ENCODE measurements at places on chromosomes 2 and 18.

GRCh38 chr2:69208023-69208595 is 178.9 kb downstream of the GFPT1 start:
- no peak for DNase-seq

DNA sequence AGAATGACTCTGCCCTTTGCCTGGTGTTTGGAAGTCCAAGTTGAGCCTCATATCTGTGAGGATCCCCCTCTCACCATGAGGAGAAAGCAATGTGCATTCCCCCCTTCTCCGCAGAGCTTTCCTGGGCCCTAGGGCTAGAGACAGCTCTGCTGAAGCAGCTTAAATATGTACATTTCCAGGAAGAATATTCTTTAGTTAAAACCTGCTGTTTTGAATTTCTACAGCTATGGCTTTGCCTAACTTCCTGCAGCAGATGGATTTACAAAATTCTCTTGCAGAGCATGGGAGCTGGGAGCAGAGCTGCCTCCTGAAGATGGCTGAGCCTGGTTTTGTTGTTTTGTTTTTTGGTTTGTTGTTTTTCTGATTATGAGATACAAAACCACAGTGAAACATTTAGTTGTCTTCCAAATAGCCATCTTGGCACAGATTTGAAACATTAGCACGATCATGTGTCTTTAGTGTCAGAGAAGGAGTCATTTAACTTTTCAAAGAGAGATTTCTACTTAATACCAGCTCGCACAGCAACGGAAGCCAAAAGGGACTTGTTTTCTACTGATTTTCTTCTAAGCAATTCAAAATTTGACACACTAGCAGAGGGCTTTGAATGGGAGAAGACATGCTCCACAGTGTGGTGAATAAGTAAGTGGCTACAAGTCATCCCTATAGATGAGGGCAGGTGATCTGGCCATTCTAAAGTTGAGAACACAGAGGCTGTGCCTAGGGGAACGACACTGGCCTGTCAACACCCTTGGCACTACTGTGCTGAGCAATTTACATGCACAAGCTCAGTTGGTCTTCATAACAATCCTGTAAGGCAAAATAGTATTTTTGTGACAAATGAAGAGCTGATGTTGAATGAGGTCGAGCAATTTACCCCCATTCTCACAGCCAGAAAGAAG is 222.6 kb downstream of the MREG start:
- DNase-seq: no peak

DNA sequence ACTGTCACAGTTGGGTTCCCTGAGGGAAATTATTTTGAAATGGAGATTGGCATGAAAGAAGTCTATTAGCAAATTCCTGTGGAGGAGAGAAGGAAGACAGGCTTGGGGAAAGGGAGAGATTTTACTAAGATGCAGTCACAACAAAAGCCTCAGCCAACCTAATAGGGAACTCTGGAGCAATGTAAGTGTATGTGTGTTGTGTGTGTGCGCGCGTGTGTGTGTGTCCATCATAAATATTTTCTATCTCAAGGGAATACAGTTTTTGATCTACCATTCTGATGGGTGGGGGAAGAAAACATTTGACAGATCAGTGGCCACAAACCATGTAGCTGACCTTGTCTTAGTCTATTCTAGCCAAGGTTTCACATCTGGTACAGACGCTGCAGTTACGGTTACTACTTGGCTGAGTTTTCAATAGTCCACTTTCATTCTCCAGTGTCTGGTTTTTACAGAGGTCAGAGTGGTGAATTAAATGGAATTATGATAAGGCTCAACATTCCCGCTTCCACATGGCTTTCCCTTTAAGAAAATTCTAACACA is 72.6 kb downstream of the MREG start:
- no peak for DNase-seq

DNA sequence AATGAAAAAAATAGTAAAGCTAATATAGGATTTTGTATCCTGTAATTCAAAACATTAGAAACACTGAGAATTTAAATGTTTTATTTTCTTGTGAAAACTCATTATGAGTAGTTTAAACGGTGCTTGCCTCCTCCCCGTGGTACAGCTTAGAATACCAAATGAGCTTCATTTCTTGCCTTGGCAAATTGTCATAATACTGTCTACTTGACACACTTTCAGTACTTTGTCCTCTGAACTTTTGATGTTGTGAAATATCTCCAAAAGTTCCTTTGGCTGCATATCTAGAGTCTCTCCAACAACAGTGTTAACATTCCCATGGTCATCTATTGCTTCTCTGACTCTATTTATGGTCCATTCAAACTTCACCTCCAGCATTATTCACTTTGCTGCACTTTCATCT is 61.9 kb upstream of the EPB41L5 start:
- DNase-seq: no peak

- DNase-seq: no peak
These were observed 38.6 kb downstream of the SLC25A12 start for GRCh38 chr2:171855401-171855800.

GRCh38 chr18:7164323-7165004 is 46.9 kb upstream of the LAMA1 start:
- DNase-seq: no peak

DNA sequence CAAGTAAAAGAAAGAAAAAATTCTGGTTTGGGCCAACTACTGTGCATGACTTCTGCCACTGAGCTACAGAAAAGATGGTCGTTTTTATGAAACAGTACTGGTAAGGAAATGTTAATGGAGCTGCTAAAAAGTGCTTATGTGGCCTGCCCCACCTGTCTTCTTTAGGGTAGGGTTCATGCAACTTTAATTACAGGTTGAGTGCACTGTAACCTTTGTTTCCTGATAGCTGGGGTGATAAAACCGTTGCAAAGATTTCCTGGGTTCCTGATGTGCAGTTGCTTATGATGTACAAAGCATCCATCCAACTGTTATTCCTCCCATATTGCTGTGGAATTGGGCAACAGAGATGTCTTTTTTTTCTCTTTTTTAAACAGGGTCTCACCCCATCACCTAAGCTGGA is 34.3 kb upstream of the PUM2 start:
- no peak for DNase-seq

- no peak for DNase-seq
These were observed 745.8 kb upstream of the CHAC2 start for GRCh38 chr2:53021828-53022227.

DNA sequence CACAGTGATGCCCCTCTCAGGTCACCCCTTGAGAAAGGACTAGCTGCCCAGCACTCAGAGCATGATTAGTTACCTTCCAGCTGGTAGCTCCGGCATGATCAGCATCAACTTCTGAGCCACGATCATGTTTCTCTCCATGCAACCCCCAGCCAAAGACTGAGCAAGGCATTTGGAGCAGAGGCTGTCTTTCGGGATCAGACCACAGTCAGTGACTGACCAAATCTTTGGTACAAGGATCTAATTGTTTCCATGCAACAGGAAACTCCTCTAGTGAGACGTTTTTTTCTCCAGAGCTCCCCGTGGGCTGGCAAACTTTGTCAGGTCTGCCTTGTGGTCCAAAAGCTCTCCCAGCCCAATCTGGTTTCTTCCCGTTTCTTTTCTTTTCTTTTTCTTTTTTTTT is 244.3 kb downstream of the METTL4 start:
- no peak for DNase-seq

DNA sequence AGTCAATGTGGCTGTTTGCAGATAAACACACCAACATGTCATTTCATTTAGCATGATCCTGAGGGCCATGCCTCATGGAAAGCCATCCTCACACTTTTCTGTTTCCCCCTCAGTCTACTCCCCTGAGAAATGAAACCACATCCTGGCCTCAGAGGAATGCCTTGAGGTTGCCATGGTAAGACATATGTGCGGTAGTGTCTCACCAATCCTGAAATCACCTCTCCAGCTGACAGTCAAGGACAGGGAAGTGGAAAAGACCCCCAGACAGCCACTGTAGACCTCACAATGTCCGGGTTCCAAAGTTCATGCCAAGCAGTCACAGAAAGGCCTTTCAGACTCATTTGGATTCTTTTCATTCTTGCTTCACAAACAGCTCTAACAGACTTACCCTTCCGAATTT is 175.2 kb upstream of the PKDCC start:
- no peak for DNase-seq

Measured in hepatocyte (in vitro differentiated cells).